ENCODE measurements at places on chromosomes 1 and 21. TPM values are rescaled to one million over a fixed set of nuclear protein-coding genes. Genes with fewer than 3 reads are reported as not detected.

GRCh38 chr1:235759336-235759735 lies 107.4 kb downstream of the LYST start:
- DNase-seq, result no peak

GRCh38 chr1:11943619-11944018 lies 9.1 kb downstream of the PLOD1 start:
- no peak for DNase-seq

DNA sequence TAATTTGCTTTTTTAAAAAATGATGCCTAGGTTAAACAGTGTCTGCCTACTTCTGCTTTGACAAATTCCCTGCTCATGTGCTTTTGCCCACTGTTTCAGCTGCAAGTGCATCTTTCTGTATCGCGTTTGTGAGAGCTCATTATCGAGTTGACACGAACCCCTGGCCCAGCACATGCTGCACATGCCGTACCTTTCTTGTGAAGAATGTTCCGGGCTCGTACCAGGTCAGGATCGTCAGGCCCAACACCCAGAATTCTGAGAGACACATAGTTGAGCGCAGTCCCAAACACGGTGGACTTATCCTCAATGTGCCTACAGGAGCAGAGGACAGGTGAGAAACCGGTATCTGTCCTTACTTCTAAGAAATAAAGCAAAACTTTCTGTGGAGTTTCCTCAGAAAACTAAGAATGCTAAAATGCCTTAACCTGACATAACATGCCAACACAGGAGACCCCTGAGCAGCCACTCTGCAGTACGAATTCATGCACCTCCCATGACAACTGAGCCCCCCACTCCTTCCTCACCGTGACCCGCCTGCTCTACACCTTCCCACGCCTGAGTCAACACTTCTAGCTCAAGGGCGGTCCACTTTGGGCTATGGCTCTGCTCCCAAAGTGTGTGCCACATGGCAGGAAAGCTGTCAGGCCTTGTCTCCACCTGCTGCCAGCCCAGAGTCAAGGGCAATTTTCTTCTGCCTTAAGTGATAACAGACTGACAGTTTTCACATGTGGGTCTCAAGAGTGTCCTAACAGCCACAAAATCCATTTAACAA lies 6.7 kb downstream of the LSS start:
- no peak for DNase-seq

DNA sequence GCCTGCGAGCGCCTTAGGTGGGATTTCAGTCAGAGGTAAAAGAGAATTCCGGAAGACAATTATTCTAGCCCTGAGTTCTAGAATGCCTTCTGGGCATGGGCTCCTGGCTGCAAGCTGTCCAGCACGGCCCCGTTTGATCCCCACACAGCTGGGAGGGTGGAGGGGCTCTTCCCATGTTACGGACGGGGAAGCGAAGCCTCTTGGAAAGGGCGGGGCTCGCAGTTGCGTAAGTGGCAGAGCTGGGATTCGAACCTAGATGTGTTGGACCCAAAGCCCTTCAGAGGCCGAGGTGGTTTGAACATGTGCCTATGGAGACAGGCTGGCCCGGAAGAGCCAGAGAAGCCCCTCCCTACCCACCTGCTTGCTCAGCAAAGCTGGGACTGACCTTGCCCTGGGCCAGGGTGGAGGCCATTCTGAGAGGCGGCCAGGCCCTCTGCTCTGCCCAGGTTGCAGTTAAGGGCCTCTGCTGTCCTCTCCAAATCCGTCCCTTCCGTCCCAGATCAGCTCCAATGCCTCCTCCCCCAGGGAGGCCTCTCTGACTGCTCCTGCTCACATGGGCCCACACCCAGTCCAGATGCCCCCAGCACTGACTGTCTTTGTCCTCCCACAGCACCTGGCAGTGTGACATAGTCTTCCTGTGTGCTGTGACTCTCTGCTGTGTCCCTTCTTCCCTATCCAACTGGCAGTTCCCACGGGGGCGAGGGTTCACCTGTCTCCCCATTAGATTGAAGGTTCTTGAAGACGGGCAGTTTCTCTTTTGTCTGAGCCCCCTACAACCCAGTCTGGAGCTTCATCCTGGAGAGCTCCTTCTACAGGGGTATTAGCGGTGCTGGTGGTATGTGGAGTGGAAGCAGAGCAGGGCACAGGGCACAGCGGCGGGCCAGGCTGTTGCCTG lies 1.2 kb upstream of the HSPB7 start:
- DNase-seq, result no peak

DNA sequence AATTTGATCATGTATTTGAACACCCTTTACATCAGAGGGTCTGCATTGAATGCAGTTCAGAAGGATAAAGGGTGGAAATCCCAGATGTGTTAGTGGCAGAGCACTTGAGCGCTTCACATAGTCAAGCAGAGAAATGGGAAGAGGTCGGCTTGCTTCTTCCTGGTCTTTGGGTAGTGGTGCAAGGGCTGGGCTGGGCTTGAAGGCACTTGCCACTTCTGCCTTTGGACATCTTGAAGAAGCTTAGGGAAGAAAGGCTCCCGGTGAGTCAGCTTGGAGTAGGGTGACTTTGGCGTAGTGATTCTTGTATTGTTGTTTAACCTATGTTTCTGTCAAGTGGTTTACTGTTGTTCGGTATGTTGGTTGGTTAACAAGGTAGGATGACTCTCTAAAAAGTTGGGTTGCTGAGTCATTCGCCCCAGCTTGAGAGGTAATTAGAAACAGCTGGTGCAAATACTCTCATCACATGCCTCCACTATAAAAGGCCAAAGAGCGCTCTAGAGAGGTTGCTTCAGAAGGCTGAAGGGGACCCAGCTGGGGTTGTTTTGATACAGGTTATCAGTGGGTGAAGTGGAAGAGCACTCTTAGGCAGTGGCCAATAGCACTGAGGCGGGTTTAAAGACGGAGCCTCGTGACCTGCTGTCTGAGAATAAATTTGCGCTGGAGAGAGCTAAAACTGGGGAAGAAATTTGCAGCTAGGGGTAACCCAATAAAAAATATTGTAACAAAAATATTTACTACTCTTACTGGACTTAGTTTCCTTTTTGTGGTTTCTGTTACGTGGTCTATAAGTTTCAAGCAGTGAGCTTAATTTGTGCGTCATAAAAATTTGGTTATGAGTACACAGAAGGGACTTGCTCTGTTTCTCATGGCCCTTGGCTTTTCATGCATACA lies 1.4 kb downstream of the BACH1 start:
- peak; percentile 58 for DNase-seq

- DNase-seq, result no peak
Measured at GRCh38 chr1:108703939-108704338, 8.8 kb upstream of the FNDC7 start.

DNA sequence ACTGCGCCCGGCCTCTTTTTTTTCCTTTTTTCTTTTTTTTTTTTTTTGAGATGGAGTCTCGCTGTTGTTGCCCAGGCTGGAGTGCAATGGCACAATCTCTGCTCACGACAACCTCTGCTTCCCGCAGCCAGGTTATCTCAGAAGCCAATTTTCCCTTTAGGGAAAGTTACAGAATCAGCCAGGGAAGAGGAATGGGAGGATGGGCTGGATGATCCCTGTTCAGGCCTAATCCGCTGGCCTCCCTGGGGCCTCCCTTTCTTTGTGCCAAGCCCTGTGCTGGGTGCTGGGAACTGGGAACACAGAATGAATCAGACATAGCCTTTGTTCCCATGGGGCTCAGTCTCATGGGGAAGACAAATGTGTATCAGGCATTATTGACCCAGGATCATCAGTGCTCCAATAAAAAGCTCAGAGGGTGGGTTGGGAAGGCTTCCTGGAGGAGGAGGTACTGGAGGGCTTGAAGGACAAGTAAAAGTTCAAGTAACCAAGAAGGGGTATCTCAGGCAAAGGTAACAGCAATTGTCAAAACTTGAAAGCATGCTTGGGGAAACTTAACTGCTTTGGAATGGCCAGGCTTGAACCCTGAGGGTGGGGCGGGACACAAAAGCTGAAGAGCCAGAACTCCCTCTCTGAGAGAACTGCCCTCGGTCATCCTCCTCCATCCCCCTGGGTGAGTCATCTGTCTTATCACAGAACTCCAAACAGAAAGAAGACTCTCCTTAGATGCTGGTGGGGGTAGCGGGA lies 14.3 kb downstream of the ECHDC2 start:
- no peak for DNase-seq

DNA sequence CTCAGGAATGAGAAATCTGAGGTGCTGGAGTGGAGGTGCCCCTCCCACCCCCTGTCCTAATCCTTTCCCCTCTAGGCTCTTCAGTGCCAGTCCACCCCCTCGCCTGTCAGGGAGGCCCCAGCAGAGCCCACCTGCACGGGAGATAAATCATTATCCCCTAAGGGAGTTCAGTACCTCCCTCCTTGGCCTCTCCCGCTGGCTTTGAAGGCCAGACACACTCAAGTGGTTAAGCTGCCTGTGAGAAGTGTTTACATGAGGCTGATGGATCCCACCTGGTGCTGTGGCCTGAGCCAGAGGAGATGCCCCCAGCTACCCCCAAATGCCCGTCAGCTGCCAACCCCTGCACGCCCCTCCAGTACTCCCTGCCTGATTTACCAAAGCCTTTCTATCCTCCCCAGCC lies 3.7 kb downstream of the RSPO1 start:
- DNase-seq, result no peak

- peak; percentile 70 for DNase-seq
Measured at GRCh38 chr1:62082456-62083363, 111.9 kb upstream of the L1TD1 start.

DNA sequence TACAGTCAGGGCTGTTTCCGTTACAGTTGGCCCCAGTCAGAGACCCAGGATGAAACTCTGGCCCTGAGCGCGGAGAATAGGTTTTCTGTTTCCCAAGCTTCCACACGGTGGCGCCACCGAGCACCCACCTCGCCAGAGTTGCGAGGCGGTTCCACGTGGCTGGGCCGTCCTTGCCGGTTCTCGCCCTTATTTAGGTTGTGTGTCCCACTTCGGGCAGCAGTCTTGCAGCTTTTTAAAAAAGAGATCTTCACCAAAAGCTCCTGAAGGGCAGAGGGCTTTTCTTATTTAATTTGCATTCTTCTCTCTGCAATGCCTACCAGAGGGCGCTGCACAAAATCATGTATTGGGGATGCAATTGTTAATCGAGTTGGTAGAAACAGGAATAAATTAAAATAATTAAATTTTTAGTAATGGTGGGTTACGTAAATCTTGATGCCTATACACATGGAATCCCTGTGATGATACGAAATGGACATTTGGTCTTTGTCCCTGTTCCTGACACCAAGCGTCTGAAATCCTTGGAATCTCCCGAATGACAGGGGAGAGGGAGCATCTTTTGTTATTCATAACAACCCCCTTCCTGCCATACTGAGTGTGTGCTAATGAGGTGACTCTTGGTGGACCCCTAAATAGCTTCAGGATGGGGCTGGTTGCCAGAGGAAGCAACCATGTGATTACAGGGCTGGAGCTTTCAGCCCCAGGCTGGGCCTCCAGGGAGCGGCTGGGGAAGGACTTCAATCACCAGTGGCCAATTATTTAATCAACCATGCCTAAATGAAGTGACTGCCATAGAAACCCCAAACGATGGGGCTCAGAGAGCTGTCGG lies 5.6 kb upstream of the S100A7 start:
- peak; percentile 53 for DNase-seq

GRCh38 chr1:5908461-5909375 lies 83.5 kb downstream of the NPHP4 start:
- DNase-seq, result no peak

- no peak for DNase-seq
Measured at GRCh38 chr1:44743211-44743610, 3.6 kb downstream of the KIF2C start.

GRCh38 chr1:228953207-228953606 lies 217.9 kb downstream of the RHOU start:
- no peak for DNase-seq

DNA sequence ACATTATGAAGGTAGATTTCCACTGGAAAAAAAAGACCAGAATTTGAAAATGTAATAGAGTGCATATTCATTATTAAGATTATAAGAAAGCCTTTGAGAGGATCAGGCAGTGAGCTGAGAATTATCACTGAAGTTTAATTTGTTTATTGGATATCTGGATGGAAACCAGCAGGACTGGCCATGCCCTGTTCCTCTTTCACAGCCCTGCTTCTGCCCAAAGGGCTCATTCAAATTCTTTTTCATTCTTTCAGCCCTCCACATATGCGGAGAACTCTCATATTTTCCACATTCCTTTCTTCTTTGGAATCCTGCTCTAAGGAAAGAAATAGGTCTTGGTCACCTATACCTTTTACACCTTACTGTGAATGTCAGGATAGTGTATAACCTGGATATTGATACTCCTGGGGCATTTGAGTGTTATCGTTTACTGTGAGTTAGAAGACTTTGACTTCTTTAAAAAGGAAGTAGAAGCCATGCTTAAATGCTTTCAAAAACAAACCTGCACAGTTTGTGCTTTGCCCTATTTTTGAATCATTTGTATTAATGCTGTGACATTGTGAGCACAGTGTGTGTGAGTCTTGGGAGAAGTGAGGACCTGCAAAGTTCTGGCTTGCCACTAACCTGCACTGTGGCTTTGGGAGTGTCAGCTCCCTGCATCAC lies 35.5 kb downstream of the ST6GALNAC3 start:
- DNase-seq, result no peak

- DNase-seq, result no peak
Measured at GRCh38 chr21:25487046-25487594, 120.2 kb downstream of the MRPL39 start.

GRCh38 chr21:43917515-43918384 lies 52.7 kb downstream of the AGPAT3 start:
- no peak for DNase-seq

DNA sequence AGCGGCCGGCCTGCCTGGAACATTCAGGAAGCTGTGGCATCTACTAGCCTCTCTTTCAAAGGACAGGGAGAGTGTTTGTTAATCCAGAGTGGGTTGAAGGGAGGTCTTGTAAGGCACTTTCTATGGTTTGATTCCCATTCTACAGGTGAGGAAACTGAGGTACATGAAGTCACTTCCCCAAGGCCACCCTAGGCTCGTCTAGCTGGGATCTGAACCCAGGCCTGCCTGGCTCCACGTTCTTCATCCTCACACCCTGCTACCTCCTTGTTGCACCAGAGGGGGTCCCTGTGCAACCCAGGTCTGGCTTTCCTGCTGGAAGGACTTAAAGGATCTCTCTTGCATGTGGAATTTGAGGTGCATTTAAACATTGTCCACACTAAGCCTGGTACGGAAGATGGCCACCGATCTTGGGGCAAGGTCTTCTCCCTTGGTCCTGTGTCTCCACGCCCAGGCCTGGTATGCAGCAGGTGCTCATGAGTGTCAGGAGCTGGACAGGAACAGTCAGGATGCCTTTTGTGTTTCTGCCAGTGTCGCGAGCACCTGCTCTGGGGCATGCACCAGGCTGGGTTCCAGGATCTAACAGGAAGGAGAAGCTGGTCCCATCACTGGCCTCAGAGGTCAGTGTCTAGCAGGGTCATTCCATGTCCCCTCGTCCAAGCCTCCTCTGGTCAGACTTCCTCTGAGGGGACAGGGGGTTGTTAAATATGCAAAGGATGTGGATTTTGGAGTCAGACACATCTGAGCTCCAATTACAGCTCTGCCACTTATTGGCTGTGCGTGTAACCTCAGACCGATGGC lies 103.2 kb upstream of the RUNX3 start:
- no peak for DNase-seq

The TARDBP gene
- total RNA-seq, result 197 TPM

The ZBTB48 gene
- 22.5 TPM for total RNA-seq

The MKNK1 gene
- 24.1 TPM for total RNA-seq

The FGR gene
- 0.74 TPM for total RNA-seq

The CFH gene
- total RNA-seq, result 74.4 TPM

The AMPD1 gene
- total RNA-seq, result not detected

The FCER1A gene
- total RNA-seq, result not detected

The KCNJ9 gene
- not detected for total RNA-seq

The CRNN gene
- not detected for total RNA-seq

The LIN9 gene
- total RNA-seq, result 5.8 TPM

The NR1I3 gene
- not detected for total RNA-seq

Measured in dermis blood vessel endothelial cell (primary cell).